Activated CD4-positive, CD25-positive, alpha-beta regulatory T cell treated with anti-CD3 and anti-CD28 coated beads, Interleukin-2, amount 50 U/mL, for 16 hours (primary cell): ENCODE measurements at places on chromosomes 3 and 15.

- DNase-seq: no peak
These were observed 824.6 kb upstream of the SEMA6D start for GRCh38 chr15:46892621-46893160.

GRCh38 chr15:32855942-32856341, 138.1 kb downstream of the GREM1 start:
- no peak for DNase-seq

GRCh38 chr3:190597291-190597690, 83.4 kb downstream of the IL1RAP start:
- no peak for DNase-seq

DNA sequence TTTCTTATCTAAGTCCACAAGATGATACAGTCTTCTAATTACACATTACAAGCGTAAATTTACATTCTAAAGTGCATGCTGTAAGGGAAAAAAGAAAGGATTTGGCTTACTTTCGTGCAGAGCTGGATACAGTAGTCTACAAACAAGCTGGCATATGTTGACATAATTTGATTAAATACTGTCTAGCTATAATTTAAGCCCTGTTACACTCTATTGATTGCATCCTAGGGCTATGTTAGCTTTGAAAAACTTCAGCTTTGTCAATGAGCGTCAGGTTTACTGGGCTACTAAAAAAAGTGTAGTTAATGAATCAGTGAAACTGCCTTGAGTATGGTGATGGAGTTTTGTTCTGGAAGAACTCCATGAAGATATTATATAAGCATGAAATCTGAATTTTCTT, 24.5 kb upstream of the PLCL2 start:
- no peak for DNase-seq

DNA sequence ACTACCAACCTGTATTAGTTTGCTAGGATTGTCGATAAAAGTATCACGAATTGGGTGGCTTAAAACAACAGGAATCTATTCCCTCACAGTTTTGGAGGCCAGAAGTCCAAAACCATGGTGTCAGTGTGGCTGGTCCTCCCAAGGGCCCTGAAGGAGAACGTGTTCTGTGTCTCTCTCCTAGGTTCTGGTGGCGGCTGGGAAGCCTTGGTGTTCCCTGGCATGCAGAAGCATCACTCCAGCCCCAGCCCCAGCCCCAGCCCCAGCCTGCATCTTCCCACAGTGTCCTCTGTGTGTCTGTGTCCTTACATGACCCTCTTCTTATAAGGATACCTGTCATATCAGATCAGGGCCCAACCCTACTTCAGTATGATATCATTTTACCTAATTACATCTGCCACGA, 272.5 kb upstream of the LYSMD4 start:
- DNase-seq: no peak

- DNase-seq: no peak
These were observed 189.2 kb downstream of the ECT2 start for GRCh38 chr3:172939651-172940293.

- no peak for DNase-seq
These were observed 26.7 kb downstream of the ISL2 start for GRCh38 chr15:76363251-76363650.

DNA sequence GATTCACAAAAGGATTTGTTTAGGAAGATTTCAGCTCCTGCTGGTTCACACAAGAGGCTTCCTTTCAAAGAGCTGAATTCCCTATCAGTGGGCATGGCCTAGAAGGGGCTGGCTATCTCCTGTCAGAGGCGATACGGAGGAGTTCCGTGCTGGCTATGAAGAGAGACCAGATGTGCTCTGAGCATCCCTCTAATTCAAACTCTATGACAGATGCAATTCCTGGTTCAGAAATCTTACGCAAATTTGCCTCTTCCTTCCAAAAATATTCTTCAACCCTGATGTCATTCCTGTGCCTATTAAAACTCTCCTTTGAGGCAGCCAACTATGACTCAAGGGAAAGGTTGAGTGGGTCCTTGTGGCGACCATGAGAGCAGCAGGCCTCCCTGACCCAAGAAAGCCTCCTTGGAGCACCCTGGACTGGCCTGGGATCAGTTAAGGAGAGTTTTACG, 139.3 kb upstream of the HES1 start:
- DNase-seq: no peak

- no peak for DNase-seq
These were observed 781.2 kb downstream of the ROBO1 start for GRCh38 chr3:78986416-78987101.

DNA sequence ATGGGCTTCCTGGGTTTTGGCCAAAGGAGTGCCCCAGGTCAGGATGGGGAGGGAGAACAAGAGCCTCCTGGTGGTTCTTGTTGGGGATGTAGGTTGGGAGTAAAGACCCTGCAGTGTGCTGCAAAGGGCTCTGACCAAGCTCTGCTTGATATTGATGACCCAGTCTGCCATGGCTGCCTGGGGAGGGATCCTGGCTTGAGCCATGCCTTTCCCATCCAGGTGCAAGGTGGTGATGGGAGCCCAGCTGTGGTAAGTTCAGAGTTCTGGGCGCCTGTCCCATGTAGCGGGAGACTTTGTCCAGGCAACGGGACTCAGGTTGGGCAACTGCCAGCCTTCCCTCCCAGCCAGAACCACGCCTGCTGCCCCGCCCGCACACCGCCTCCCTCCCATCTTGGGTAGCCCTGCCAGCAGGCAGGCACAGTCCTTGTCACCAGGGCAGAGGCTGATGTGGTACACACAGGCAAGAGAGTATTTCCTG, 2.6 kb downstream of the GNAI2 start:
- no peak for DNase-seq

GRCh38 chr3:126390751-126391150, 4.0 kb upstream of the CFAP100 start:
- no peak for DNase-seq

- DNase-seq: no peak
These were observed 466.5 kb upstream of the BCHE start for GRCh38 chr3:166303681-166304080.

DNA sequence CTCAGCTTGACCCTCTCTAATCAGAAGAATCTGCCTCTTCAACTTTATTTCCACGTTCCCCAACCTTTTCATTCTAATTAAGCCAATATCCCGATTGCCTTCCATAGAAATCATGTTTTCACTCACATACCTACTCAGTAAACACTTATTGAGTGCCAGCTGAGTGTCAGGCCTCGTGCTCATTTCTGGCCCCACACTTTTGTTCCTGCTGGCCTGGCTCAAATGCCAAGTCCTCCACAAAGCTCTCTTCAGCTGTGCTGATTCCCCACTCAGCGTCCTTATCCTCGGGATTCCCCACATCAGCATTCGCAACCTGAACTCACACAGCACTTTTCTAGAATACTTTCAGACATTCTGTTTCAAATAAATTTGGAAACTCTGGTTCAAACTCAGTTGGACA, 68.9 kb downstream of the THBS1 start:
- no peak for DNase-seq

GRCh38 chr15:51299187-51300015, 39.0 kb downstream of the CYP19A1 start:
- DNase-seq: no peak

DNA sequence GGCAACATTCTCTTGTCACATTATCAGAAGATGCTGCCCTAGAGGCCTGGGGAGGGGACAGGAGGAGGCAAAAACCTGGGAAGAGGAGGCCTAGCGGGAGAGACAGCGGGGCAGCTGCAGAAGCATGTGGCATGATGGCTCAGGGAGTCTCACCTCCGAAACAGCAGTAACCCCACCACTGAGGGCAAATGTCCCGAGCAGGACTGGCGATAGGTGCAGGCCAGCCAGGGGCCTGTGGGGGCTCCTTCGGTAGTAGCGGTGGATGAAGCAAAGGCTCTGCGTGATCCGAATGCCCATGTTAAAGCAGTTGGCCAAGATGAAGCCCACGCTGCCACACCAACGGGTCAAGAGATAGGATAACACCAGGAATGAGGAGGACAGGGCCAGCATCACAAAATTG, 38.0 kb downstream of the RFT1 start:
- DNase-seq: no peak

DNA sequence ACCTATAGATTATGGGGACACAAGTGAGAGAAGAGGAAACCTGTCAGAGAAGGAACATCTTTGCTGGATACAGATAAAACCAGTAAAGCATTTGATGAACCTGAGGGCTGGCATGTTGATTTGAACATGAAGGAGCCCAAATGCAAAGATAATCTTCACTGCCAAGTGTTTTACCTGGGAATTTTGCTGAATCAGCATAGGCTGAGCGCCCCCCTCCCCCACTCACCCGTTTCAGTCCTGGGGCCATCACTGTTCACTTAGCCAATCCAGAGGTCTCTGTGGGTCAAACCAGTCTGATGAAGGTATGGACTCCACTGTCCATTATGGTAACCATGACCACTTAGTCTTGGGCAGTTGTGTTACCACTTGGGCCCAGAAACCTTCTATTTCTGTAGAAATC, 466.0 kb upstream of the GRM7 start:
- DNase-seq: no peak

DNA sequence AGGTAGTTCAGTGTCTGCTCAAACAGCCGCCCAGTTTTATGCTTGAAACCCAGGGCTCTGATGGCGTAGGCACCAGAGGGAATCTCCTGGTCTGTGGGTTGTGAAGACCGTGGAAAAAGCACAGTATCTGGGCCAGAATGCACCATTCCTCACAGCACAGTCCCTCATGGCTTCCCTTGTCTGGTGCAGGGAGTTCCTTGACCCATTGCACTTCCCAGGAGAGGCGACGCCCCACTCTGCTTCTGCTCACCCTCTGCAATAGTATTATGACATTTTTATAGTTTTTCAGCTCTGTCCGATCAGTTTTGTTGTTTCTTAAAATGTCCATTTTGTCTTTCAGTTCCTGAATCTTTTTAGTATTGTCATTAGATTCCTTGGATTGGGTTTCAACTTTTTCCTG, 343.5 kb downstream of the EDEM1 start:
- no peak for DNase-seq

GRCh38 chr15:22956978-22957260, 23.2 kb downstream of the CYFIP1 start:
- no peak for DNase-seq

- no peak for DNase-seq
These were observed at the start of gene CIDEC for GRCh38 chr3:9879830-9880549. Gene CIDEC, minus strand, starts transcription at chr3:9880253. Its CDS starts 1,767 bp downstream, at chr3:9878486.

DNA sequence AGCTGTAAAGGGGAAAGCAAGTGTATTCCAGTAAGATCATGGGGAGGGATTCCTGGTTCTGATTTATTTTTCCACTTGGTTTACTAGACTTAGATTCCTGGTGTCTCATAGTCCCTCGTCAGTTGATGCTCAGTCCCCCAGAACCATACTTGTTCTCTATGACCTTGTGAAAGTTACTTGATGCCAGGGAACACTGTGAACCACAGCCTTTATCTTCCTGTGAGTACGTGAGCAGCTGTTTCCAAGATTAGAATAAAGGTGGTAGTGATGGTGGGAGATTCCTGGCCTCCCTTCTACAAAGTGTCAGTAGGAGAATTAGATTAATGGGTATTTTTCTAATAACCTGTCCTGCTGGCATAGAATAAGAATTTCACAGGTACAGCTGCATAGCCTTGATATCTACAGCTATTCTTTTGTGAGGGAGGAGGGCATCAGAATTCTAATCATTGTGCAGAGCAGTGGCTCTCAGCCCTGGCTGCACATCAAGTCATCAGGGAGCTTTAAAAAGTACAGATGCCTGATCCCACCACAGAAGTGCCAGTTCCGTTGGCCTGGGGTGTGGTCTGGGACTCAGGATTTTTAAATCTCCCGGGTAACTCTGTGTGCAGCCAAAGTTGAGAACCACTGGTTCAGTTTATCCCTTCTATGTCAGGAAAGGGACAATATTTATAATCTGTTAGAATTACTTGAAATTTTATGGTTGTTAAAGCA, 20.0 kb downstream of the GPD1L start:
- DNase-seq: no peak

DNA sequence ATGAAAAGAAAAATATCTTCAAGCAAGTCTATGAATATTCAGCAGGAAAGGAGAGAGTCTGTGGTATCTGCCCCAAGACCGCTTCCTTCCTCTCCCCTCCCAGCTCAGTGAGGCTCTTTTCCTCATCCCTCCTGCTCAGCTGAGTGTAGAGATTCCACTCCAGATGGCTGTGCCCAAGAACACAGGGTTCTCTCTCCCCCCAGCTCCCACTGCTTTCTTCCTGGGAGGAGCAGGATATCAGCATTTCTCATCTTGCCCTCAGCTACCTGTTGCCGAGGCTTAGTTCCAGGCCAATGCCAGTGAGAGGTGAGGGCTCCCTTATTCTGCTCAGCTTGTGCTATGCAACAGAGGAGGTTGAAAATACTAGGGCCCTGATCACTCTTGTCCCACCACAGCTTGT, 211.9 kb downstream of the SV2B start:
- DNase-seq: no peak

DNA sequence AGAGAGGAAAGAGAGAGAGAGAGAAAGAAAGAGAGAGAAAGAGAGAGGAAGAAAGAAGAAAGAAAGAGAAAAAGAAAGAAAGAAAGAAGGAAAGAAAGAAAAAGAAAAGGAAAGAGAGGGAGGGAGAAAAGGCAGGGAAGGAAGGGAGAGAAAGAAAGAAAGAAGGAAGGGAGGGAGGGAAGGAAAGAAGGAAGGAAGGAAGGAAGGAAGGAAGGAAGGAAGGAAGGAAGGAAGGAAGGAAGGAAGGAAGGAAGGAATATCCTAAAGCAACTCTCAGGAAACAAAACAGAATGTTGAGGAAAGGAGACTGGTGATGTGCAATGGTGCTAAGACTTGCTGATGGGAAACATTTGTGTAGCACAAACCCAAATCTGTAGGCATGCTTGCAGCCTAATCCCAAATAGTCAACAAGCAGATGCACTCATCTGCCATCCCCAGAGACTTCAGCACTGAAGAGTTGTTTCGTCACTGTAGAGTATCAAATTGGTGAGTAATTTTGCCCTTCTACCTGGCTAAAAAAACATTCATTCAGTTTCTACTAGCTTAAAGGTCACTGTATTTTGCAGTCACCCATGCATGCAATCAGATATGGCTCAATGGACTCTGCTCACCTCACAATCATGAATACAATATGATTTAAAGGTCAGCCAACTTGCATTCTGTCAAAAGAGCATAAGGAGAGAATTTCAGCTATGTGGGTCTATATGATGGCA, 480.3 kb downstream of the FGF12 start:
- no peak for DNase-seq

DNA sequence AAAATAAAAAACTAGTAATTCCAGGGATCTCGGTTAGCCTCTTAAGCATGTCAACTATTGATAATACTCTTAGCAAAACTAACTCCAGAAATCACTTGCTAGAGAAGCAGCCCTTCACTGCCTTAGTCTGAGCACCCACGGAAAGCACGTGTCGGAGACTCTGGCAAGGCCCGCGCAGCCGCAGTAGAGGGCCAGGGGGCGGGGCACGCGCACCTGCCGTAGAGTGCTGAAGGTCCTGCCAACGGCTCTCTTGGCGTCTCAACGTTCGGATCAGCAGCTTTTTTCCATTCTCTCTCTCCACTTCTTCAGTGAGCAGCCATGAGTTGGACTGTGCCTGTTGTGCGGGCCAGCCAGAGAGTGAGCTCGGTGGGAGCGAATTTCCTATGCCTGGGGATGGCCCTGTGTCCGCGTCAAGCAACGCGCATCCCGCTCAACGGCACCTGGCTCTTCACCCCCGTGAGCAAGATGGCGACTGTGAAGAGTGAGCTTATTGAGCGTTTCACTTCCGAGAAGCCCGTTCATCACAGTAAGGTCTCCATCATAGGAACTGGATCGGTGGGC, at the start of gene LDHAL6B:
LDHAL6B (plus strand) TSS at position 221 of the 561 bp plus-strand sequence; CDS start at position 319, 98 bp downstream.
- DNase-seq: no peak
